NCI-H1436 treated with DMSO at 0.1 percent for 48 hours (cell line): ENCODE measurements at places on chromosomes 6 and 20.

DNA sequence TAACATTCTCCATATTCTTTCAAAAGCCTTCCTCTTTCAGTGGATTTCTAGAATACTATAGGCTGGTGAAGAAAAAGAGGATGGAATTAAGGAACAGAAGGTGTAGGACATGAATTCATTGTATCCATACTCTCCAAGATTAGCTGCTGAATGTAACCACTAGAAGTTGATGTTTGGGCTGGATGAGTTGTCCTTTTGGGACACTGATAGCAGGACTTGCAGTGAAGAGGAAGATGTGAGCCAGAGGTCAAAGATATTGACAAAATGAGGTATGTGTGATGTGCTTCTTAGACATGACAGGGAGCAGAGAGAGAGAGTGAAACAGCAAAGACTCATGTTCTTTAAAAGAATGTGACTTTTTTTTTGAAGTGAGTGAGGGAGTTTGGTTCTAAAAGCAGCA is 134.3 kb upstream of the MAN1A1 start:
- DNase-seq, result no peak

DNA sequence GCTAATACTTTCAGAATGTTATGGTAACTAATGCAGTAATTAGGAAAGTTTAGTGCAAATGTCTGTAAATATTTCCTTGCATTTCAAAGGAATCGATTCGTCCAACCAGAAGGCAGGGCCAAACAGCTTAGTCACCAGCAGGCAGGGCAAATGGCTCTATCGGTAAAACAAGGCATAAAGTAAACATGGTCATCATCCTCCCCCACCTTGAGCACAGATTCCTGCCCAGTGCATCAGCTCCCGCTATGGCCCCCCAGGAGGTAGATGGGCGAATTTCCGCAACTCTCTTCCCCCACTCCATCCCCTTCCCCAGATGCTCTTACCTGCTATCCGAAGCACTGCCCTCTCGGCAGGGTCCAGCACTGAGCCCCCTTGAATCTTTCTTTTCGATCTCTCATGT is 103.8 kb upstream of the BEND6 start:
- no peak for DNase-seq

DNA sequence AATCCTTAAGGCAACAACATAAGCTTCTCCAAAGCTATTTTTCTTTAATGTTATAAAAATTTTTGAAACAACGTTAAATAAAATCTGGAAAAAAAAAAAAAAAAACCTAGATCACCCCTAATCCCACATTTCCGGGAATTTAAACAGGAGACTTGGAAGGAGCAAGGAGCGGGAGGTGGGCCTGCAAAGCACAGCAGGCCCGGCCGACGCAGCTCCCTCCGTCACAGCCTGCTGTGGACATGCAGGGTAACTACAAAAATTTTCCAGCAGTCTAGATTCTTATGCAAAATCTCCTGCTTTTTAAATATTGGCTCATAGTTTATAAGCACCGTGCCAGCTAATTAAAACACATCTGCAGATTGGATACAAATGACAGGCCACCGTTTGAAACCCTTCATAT is 23.5 kb downstream of the FOXF2 start:
- DNase-seq, result no peak

GRCh38 chr6:149429427-149430360 is 29.6 kb downstream of the SUMO4 start:
- no peak for DNase-seq

GRCh38 chr20:45016089-45016671 is 49.9 kb downstream of the STK4 start:
- no peak for DNase-seq

GRCh38 chr6:44264154-44265006 is 971 bp downstream of the NFKBIE start:
- DNase-seq, result no peak
